Activated CD4-positive, alpha-beta T cell treated with anti-CD3 and anti-CD28 coated beads for 4 hours (primary cell): ENCODE measurements at places on chromosomes 7 and 10.

DNA sequence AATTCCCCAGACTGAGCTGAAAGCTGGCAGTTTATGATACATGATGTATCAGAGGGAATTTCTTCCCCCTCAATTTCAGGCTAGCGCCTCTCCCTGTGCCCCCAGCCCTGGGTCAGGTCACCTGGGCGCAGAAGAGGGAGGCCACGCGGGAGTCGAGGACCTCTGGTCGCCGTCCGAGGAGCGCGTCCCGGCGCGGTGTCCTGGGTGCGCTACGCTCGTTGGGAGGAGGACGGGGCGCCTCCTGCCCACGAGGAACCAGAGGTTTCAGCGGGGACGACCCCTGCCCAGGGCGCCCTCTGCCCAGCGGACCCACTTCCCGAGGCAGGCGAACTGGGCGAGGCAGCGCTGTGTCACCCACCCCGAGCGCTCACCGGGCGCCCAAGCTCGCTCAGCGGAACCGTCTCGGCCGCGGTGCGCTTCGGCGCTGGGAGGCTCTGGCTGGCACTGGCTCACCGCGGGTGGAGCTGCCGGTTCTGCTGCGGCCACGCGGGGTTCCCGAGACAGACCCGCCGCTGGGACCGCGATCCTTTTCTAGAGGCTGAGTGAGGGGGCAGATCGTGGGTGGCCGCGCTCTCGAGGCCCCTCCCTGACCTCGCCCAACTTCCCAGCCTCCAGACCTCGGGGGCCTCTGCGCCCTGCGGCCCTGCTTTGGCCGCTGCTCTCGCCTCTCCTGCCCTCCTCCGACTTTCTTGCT lies at the start of gene FAM237B:
Gene FAM237B, minus strand, starts transcription at position 504 of the 694 bp plus-strand sequence. CDS start 1,556 bp downstream, outside the sequence.
- DNase-seq: no peak

GRCh38 chr10:126499744-126500143 lies 111.5 kb upstream of the ADAM12 start:
- no peak for DNase-seq

GRCh38 chr10:23060918-23061317 lies 34.5 kb upstream of the MSRB2 start:
- no peak for DNase-seq

- no peak for DNase-seq
Measured at GRCh38 chr7:127946111-127946510, 85.1 kb downstream of the LRRC4 start.

GRCh38 chr10:71970331-71970730 lies 6.1 kb downstream of the CHST3 start:
- no peak for DNase-seq

DNA sequence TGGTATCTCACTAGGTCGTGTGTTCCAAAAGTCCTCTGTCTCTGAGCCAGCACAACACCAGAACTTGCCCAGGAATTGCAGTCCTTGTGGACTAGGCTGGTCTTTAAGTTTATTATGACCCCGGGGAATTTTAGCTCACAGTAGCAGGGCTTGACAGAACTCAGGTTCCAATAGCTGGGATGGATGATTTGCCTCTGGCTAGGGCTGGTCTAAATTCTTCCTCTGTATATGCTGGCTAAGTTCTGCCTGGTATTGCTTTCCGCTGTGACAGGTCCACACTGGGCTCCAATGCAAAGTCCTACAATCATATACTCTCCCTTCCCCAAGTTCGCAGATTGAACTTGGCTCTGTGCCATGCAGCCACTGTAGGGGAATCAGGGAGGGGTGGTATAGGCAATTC lies 52.5 kb downstream of the FAS start:
- DNase-seq: no peak

GRCh38 chr10:21427804-21428481 lies 97.5 kb downstream of the SKIDA1 start:
- DNase-seq: no peak

GRCh38 chr10:11772575-11773288 lies 30.6 kb downstream of the ECHDC3 start:
- no peak for DNase-seq

DNA sequence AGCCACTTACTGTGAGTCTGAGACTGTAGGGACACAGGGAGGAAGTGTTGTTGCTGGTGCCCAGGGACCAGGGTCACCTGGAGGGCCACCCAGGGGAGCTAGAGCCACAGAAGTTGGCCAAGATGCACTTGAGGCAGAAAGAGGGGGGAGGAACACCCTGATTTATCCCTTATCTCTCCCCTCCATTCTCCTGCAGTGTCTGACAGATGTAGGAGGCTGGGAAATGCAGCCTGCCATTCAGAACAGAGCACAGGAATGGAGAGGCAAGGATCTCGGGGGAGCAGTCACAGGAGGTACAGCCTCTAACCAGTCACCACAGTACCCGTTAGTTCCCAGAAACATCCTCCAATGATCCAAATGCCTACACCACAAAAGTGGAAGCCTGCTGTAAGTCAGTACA lies 118.4 kb upstream of the SLC26A5 start:
- no peak for DNase-seq

GRCh38 chr10:50417886-50418830 lies 166.8 kb upstream of the ASAH2 start:
- peak; percentile 24 for DNase-seq

DNA sequence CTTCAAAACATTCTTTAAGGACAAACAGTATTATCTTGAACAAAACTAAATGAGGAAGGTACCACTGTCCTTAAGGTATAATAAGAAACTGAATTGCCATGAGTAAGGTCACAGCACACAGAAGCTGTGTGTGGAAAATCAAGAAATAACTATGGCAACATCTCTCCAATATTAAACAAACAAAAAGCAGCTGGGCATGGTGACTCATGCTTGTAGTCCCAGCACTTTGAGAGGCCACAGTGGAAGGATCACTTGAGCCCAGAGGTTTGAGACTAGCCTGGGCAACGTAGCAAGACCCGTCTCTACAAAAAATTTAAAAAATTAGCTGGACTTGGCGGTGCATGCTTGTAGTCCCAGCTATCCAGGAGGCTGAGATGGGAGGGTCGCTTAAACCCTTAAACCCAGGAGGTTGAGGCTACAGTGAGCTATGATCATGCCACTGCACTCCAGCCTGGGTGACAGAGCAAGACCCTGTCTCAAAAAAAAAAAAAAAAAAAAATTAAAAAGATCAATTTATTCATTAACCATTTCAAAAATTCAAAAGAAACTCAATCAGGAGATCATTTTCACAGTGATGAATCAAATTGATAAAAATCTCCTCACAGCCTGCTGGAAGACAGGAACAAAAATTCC lies 195.4 kb downstream of the SKIDA1 start:
- DNase-seq: no peak

GRCh38 chr10:127283017-127283416 lies 86.6 kb upstream of the INSYN2A start:
- DNase-seq: no peak

GRCh38 chr10:37865957-37866803 lies 8.8 kb upstream of the ZNF248 start:
- DNase-seq: no peak
